ENCODE measurements at places on chromosomes 5 and 9.
A peak's percentile ranks its signal among the peaks of the same experiment; 100 is the strongest.

DNA sequence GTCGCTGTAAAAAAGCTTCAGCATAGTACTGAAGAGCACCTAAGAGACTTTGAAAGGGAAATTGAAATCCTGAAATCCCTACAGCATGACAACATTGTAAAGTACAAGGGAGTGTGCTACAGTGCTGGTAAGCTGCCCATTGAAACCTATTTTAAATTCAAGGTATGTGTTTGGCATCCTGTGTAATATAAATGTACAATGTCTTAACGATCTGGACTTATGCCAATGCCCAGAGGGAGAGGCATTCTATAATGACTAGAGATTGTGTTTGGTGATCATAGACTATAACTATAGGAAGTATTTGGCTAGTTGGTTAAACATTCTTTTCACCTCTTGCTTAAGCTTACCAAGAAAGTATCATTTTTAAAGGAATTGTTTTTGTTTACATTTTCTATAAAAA lies 95.7 kb downstream of the INSL6 start:
- no peak for DNase-seq

- DNase-seq, result peak; percentile 53
Measured at GRCh38 chr9:13181652-13182051, 97.8 kb downstream of the MPDZ start.

DNA sequence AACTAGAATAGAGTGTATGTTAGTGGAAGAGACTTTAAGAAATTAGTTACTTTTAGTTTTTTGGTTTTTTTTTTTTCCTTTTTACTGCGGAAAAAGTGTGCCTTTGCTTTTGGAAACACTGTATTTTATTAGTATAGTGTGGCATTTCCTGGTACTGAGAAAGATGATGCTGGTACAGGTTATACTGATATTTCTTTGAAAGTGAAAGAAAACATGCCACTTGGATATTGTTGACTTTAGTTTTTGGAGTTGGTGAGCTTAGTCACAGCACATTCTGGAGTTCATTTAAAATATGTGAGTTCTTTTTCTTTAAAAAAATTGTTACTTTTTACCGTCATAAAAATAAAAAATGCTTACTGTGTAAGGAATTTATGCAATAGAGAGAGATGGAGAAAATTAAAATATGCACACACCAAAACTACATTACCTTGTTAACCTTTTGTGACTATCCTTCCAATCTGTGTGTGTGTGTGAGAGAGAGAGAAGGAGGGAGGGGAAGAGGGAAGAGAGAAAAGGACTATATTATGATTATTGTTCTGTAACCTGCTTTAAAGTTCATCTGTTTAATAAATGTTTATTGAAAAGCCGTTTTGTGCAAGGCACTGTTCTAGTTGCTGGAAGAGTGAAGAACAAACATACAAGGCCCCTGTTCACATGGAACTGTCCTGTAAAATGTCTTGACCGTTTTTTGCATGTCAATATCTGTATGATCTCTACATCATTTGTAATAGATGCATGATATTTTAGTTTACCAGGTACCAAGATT lies 1.9 kb downstream of the UGCG start:
- DNase-seq, result peak; percentile 42

- no peak for DNase-seq
Measured at GRCh38 chr5:34866989-34867471, 28.1 kb downstream of the TTC23L start.

DNA sequence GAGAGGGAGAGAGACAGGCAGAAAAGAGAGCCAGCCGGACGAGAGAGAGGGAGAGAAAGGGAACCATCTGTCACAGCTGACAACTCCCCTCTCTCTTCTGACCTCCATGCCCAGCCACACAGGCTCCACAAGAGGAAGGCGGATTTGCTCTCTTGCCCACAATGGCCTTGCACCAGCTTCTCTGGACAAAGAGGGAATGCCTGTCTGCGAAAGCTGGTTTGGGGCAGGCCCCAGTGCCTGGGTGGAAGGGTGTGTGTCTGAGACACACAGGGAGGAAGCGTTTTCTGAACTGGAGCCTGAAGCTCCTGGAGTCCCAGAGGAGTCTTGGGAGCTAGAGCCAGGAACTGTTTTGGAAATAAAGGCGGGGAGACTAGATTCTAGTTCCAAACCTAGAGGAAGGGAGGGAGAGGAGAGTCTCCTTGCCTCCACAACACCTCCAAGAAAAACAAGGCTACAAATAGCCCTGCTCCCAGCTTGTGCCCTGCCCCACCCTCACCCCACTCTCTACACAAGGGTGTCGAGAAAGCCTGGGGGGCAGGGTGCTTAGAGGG lies 12.5 kb downstream of the C1QTNF2 start:
- DNase-seq, result no peak

GRCh38 chr9:132063281-132063680 lies 16.4 kb downstream of the MED27 start:
- DNase-seq, result no peak

- DNase-seq, result no peak
Measured at GRCh38 chr9:17521100-17521855, 57.6 kb upstream of the SH3GL2 start.

DNA sequence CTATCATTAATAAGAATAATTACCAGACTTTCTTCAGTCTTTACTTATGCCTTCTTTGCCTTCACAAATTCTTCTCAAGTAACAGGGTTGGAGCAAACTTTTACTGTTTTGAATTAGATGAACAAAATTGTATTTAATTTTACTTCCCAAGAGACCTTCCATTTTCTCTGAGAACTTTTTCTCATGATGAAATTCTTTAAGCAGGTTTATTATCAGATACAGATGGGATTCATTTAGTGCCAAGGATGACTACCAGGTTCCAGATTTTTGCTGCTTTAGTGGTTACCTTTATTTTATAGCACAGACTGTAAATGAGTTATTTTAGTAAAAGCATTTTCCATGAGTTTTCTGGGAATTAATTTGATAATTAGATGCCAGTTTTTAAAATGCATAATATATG lies 125.1 kb downstream of the GDNF start:
- no peak for DNase-seq

GRCh38 chr5:5533927-5534326 lies 111.5 kb downstream of the ICE1 start:
- no peak for DNase-seq

DNA sequence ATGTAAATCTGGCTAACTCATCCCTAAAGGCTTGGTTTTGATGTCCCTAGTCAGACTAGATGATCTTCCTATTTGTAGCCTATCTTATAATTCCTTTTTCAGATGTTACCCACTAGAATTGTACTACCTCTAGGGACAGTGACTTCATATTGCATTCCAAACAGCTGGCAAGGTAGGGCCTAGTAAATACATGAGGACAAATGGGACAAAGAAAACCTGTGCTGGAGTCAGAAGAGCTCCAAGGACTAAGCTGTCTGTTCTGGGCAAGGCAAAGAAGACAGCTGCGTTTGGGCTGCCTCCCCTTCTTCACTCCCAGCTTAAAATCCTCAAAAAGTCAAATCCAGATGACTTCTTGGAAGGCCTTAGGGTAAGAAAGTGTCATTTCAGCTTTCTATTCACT lies 10.0 kb downstream of the DMXL1 start:
- DNase-seq, result no peak

DNA sequence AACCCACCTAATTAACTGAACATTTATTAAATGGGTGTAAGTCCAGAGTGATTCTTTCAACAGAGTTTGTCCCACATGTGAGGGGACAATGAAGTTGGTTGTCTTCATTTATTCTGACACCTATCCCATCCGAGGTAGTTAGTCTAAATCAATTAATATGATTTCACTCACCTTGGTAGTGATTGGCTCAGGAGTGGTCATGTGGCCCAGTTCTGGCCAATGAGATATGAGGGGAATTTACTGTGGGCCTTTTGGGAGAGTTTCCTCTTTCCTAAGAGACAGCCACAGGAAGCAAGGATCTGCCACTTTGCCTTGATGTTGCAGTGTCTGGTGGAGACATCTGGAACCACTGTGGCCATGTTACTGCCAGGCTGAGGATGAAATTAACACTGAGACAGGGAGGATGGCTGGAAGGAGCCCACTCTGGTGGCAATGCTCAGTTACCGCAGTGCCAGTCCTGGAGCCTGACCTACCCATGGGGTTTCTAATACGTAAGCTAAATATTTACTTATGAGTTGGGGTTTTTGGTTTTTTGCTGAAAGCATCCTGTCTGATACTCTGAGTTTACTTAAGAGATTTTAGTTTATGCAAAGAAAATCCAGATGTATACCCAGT lies 118.6 kb downstream of the FGF18 start:
- DNase-seq, result no peak

- no peak for DNase-seq
Measured at GRCh38 chr9:124947727-124948391, 7.0 kb upstream of the GOLGA1 start.

DNA sequence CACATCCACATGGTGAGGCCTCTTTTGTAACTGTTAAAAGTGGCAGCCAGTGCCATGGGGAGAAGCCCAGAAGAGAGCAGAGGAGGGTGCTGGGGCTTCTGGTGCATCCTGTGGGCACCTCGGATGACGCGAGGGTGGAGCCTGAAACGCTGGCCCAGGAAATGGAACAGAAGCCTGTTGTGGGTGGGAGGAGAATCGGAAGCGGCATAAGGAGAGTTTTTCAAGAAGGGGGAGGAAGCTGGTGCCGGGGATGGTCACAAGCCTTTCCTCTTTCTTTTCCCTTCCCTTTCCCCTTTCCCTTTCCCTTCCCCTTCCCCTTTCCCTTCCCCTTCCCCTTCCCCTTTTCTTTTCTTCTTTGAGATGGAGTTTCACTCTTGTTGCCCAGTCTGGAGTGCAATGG lies 12.9 kb downstream of the ANKRD33B start:
- DNase-seq, result no peak

DNA sequence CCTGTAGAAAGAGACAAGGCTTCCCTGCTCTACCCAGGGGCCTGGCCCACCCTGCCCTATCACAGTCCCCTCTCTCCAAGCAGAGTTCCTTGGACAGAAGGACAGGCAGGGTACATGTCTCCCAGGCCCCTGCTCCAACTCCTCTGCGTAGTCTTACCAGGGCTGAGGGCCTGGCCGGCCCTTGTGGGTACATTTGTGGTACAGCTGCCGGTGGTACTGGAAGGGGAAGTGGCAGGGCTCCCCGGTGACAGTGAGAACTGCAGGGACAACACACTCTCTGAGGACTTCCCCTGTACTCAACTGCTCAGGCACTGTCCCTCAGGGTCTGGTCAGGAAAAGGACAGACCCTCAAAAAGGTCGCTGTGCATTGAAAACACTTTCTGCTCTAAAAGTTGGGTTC lies 3.6 kb downstream of the F12 start:
- DNase-seq, result no peak

- no peak for DNase-seq
Measured at GRCh38 chr5:34005681-34006080, 2.2 kb downstream of the AMACR start.

DNA sequence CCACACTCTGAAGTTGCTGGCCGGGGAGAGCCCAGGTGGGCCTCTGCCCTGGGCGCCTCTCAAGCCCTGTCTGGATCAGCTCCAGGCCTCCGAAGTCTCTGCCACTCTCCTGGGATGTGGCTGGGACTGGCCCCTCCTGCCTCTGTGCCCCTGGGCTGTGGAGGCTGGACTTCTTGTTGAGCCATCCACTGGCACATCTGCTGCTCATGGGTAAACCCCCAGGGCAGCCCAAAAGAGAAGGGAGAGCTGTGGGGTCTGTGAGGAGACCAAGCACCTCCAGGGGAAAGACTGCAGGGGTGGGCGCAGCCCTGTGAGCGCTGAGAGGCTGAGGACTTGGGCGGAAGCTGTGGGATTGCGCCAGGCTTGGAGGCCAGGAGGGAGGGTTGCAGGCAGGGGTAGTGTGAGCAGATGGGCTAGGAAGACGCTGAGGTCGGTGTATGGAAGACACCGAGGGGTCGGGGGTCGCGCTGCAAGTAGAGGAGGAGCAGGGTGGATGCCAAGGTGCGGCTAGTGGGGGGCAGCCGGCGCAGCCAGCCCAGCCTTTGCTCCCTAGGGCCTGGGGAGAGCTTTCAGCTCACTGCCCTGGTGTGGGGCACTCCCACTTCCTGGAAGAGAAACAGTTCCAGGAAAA lies 118.1 kb downstream of the WNK2 start:
- DNase-seq, result no peak

GRCh38 chr9:22623236-22623635 lies 176.6 kb downstream of the DMRTA1 start:
- no peak for DNase-seq

GRCh38 chr9:114668146-114668545 lies 10.5 kb upstream of the TEX53 start:
- no peak for DNase-seq

DNA sequence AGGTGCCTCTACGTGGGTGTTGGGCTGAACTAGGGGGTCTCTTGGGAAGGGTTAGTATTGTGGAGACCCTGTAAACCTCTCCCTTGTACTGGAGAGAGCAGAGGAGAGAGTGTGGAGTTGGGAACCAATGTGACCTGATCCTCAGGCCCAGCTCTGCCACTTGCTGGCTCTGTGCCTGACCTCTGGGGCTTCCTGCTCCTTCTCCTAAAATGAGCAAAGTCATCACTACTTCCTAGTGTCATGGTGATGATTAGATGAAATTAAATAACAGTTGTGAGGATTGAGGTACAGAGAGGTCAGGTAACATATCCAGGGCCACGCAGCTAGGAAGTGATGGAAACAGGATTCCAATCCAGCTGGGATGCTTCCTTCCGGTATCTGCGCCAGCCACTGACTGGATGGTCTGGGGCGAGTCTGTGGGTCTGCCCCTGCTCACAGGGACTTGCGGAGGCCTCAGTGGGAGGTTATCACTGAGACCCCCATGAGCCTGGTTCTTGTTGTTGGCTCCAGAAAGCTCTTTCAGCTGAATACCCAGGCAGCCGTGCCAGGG lies 9.2 kb downstream of the GALNT10 start:
- no peak for DNase-seq

DNA sequence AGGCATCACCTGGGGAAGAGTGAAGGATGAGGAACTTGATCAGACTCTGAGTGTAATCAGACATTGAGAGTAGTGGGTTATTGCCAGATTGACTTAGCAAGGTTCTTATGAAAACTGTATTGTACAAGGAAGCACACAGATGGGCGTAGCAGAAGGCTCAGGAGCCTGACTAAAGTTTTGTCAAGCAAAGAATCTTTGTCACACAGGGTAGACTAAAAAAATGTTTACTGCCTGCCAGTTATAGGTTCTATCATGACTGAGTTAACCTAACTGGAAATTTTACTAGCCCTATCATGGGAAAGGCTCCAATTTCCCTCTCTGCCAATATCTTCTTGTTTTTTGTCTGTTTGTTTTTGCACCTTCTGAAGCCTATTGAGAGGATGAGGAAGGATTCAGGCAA lies 19.1 kb downstream of the CAMK4 start:
- no peak for DNase-seq

- DNase-seq, result no peak
Measured at GRCh38 chr9:36416890-36417289, 16.8 kb upstream of the RNF38 start.

DNA sequence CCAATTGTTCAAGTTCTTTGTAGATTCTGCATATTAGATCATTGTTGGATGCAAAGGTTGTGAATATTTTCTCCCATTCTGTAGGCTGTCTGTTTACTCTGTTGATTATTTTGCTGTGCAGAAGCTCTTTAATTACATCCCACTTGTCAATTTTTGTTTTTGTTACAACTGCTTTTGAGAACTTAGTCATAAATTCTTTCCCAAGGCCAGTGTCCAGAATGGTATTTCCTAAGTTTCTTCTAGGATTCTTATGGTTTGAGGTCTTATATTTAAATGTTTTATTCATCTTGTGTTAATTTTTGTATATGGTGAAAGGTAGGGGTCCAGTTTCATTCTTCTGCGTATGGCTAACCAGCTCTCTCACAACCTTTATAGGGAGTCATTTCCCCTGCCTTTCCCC lies 116.5 kb downstream of the CPLANE1 start:
- DNase-seq, result no peak

GRCh38 chr5:167814040-167814439 lies 477.4 kb upstream of the WWC1 start:
- no peak for DNase-seq
